ENCODE measurements at places on chromosomes 13 and 19.

DNA sequence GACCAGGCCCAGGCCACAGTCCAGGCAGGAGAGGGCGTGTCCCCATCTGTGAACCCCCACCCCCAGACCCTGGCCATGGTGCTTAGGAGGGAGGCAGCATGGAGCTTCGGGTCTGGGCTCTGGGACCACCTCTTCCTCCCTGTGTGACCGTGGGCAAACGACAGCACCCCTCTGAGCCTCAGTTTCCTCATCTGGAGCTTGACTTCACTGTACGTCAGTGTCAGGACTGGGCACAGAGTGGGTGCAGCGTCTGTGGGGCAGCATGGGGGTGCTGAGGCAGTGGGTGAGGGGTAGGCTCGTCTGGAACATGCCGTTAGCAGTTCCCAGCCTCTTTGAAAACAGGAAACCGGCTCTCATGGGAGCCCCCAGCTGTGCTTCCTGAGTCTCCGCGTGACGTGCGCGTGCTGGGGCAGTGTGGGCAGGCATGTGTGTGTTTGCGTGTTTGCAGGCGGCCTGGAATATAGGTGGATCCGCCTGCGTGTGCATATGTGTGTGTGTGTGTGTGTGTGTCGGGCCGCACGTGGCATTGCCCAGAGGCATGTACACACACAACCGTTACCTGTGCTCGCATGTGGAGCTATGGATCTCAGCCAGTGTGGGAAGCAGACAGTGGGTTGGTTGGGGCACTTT is 15.8 kb downstream of the ARRDC2 start:
- H3K27me3 ChIP-seq: no peaks in the 10 kb centered on the region
- H3K4me1 ChIP-seq: peaks cover 21% of the 10 kb centered on the region
- DNase-seq: no peak

GRCh38 chr19:51511353-51511752 is 9.8 kb upstream of the SIGLEC12 start:
- no peak overlapping the region for H3K4me3 ChIP-seq
- H3K27me3 ChIP-seq: no peaks in the 10 kb centered on the region
- H3K4me1 ChIP-seq: no peaks in the 10 kb centered on the region
- no peaks in the 10 kb centered on the region for H3K36me3 ChIP-seq
- no peak for DNase-seq

DNA sequence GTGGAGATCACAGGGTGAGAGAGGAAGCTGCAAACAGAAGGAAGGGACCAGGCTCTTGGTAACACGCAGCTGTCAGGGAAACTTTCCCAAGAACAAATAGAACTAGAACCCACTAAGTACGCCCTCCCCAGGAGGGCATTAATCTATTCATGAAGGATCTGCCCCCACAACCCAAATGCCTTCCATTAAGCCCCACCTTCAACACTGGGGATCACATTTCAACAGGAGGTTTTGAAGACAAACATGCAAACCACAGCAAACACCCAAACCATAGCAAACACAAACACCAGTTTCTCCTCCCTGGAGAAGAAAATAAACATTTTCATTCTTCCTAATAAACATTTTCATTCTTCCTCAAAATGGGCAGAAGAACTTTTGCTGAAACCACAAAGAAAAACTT is 329.6 kb downstream of the EFNB2 start:
- no peaks in the 10 kb centered on the region for H3K4me1 ChIP-seq
- H3K27me3 ChIP-seq: no peaks in the 10 kb centered on the region

- H3K27ac ChIP-seq: no peak overlapping the region
- H3K4me1 ChIP-seq: no peaks in the 10 kb centered on the region
These were observed 360.0 kb upstream of the SLITRK5 start for GRCh38 chr13:87311165-87311564.

- no peaks in the 10 kb centered on the region for H3K36me3 ChIP-seq
- peak; percentile 69 for DNase-seq
These were observed 31.4 kb downstream of the CCDC122 start for GRCh38 chr13:43848001-43848649.

DNA sequence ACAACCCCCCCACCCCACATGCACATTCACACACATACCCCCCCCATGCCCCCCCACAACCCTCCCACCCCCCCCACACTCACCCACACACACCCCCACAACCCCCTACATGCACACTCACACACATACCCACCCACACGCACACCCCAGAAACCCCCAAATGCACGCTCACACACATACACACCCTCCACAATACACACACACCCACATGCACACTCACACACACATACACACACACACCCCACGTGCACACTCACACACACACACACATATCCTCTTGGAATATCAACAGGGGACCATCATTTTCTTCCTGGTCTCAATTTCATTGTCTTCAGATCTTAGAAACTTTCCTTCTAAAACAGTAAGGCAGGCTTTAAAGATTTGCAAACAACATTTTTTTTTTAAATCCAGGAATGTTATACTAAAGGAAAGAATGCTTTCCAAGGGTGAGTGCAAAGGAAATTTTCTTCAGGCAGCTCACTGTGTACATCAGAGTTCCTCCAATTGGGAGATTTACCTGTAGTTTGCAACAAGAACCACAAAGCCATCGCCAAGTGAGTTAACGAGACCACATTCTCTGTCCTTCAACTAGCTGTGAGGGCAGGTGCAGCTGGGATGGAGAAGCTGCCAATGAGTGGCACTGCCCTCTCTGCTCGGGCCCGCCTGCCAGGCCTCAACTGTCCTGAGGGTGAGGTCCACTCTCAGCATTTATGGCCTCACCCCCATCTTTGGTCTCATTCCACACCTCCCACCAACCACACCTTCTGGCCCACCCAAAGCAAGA is 53.0 kb downstream of the MRPL57 start:
- no peak overlapping the region for H3K27ac ChIP-seq
- DNase-seq: no peak
- no peaks in the 10 kb centered on the region for H3K36me3 ChIP-seq
- no peak overlapping the region for H3K4me3 ChIP-seq
- no peaks in the 10 kb centered on the region for H3K4me1 ChIP-seq
- H3K27me3 ChIP-seq: peaks cover 2% of the 10 kb centered on the region

GRCh38 chr19:20414120-20414519 is 151.5 kb downstream of the ZNF737 start:
- H3K27me3 ChIP-seq: no peaks in the 10 kb centered on the region
- no peak overlapping the region for H3K4me3 ChIP-seq

DNA sequence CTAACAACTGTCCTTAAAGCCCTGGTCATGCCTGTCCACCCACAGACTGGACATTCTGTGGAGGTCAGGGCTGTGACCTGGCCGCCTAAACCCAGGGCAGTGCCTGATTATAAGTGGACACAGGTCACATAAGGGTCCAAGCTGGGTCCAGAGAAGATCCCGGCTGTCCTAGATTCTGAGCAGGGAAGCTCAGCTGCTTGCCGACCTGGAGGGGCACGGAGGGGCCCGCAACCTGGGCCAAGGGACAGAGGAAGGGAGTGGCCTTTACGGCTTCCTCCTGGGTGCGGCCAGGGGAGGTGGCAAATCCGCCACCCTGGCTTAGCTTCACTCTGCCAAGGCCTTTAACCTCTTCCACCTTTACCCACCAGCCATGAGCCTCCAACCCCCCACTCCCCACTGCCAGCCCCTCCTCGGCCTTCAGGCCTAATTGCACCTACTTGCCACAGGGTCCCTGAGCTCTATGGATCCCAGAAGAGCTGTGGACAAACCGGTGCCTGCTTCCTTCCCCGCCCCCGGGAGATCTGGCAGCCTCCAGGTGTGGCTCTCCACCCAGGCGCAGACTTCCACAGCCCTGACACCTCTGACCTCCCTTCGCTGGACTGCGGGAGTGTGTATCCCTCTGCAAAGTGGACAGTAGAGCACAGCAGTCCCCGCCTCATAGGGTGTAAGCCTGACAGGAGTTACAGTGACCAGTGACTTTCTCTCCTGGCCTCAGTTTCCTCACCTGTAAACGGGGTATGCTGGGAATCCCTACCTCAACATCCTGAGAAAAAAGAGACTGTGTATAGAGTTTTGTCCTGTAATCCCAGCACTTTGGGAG is 1.7 kb downstream of the CD320 start:
- H3K36me3 ChIP-seq: peaks cover 7% of the 10 kb centered on the region
- DNase-seq: no peak
- no peak overlapping the region for H3K4me3 ChIP-seq
- H3K27ac ChIP-seq: no peak overlapping the region

DNA sequence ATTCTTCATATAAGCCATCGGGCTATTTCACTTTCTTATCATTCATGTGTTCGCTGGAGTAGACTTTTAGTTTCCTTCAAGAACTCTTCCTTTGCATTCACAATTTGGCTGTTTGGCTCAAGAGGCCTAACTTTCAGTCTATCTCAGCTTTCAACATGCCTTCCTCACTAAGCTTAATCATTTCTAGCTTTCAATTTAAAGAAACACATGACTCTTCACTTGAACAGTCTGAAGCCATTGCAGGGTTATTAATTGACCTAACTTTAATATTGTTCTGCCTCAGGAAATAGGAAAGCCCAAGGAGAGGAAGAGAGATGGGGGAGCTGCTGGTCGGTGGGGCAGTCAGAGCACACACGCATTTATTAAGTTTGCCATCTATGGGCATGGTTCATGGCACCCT is 158.1 kb downstream of the SUCLA2 start:
- H3K4me3 ChIP-seq: no peak overlapping the region
- H3K27ac ChIP-seq: no peak overlapping the region
- H3K27me3 ChIP-seq: no peaks in the 10 kb centered on the region
- no peaks in the 10 kb centered on the region for H3K4me1 ChIP-seq

DNA sequence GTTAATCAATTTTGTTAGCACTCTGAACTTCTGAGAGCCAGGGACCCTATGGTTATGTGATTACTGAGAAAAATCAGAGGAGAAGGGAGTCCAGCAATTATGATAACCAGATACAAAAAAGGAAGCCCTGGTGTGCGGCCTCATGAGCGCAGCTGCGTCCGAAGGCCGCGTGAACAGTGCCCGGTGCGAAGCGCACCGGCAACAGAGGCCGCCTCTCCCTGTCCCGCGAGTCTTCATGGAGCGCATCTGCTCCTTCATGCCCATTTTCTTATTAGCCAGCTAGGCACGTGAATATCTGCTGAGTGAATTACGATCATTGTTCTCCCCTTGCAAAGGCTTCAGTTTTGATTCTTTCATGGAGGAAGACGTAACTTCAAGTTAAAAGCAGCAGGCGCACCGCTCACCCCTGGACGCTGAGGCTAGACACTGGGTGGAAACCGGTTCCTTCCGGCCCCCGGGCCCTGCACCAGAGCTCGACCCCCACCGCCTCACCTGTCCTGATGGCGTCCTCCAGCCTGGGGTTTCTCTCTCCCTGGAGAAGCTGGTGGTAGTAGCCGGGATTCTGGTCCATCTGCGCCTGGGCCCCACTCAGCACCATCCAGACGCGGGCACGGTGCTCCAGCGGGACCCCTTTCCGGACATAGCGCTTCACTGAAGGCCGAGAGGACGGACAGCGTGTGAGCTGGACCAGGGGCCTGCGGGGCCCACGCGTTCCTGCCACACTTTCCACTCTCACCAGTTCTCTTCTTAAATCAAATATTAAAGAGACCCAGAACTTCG is 8.9 kb downstream of the GRTP1 start:
- no peak for DNase-seq
- no peak overlapping the region for H3K27ac ChIP-seq
- H3K4me1 ChIP-seq: no peaks in the 10 kb centered on the region
- no peak overlapping the region for H3K4me3 ChIP-seq
- no peaks in the 10 kb centered on the region for H3K36me3 ChIP-seq

DNA sequence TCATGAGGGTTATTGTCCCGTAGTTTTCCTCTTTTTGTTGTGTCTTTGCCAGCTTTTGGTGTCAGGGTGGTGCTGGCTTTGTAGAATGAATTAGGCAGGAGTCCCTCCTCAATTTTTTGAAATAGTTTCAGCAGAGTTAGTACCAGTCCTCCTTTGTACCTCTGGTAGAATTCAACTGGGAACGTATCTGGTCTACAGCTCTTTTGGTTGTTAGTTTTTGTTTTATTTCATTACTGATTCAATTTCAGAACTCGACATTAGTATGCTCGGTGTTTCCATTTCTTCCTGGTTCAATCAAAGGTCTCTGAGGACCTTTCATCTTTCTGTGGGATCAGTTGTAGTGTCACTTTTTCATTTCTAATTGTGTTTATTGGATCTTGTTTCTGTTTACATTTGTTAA is 1237.0 kb upstream of the PCDH9 start:
- H3K36me3 ChIP-seq: no peaks in the 10 kb centered on the region
- no peaks in the 10 kb centered on the region for H3K27me3 ChIP-seq
- DNase-seq: no peak

DNA sequence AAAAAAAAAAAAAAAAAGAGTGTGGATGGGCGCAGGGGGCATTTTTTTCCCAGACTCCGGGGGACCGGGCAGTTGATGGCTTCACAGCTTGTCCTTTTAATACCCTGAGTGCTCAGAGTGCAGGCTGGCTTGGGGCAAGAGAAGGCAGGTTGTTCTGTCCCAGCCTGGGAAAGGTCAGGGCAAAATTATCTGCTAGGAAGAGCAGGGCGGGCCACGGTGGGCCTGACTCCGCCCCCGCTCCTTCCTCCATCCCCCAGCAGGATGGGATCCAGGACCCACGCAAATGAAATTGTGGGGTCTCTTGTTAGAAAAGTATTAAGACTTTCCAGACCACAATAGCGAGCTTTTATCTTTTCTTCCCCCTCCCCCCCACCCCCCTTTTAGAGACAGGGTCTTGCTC is 70.7 kb downstream of the PTPRS start:
- H3K27me3 ChIP-seq: no peaks in the 10 kb centered on the region
- H3K27ac ChIP-seq: no peak overlapping the region
- H3K4me1 ChIP-seq: no peaks in the 10 kb centered on the region

DNA sequence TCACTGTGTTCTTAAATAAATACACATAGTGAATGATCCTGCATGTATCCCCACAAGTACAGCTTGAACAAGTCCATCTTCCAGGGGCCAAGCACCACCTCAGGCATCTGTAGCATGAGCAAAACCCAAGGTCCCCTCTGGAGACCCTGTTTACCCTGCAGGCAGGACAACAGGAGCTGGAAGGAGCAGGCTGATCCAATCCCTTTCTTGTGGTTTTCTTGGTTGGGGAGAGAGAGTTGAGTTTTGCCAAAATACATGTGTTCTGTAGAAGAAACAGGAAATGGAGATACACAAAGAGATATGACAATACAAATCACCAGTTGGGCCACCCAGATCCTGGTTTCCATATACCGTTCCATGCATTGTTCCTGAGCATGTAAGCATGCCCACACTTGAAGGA is 92.8 kb downstream of the SHISA2 start:
- no peak overlapping the region for H3K4me3 ChIP-seq
- no peak for DNase-seq
- H3K27ac ChIP-seq: no peak overlapping the region
- no peaks in the 10 kb centered on the region for H3K4me1 ChIP-seq

Data from fibroblast of lung (primary cell).